ENCODE measurements at places on chromosomes 3 and 15.

DNA sequence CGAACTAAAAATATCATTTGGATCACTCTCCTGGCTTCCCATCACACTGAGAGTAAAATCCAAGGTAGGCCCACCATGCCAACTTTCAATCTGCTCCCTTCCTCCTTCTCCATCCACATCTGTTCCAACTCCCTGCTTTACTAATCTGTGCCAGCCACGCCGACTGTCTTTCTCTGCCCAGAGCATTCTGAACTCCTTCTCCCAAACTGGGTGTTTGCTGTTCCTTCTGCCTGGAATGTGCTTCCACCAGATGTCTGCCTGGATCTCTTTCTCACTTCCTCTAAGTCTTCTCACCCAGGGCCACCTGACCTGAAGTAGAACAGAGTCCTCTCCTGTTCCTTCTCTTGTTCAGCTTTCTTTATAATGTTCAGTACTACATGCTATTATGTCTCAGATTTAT, 5.6 kb upstream of the ARL8B start:
- no peaks in the 10 kb centered on the region for H3K27me3 ChIP-seq
- DNase-seq, result no peak
- no peaks in the 10 kb centered on the region for H3K36me3 ChIP-seq
- peaks cover 5% of the 10 kb centered on the region for H3K4me1 ChIP-seq
- H3K27ac ChIP-seq, result no peak overlapping the region

GRCh38 chr3:183274609-183275008, 21.6 kb downstream of the B3GNT5 start:
- H3K36me3 ChIP-seq, result no peaks in the 10 kb centered on the region
- no peaks in the 10 kb centered on the region for H3K4me1 ChIP-seq
- H3K4me3 ChIP-seq, result no peak overlapping the region

GRCh38 chr3:32257641-32258438, 19.4 kb downstream of the CMTM8 start:
- no peaks in the 10 kb centered on the region for H3K4me1 ChIP-seq
- H3K4me3 ChIP-seq, result no peak overlapping the region
- no peak overlapping the region for H3K27ac ChIP-seq
- no peaks in the 10 kb centered on the region for H3K27me3 ChIP-seq

GRCh38 chr3:178870085-178870484, 201.5 kb downstream of the ZMAT3 start:
- no peak overlapping the region for H3K4me3 ChIP-seq
- H3K27ac ChIP-seq, result no peak overlapping the region
- no peaks in the 10 kb centered on the region for H3K4me1 ChIP-seq
- no peak for DNase-seq
- H3K27me3 ChIP-seq, result no peaks in the 10 kb centered on the region
- no peaks in the 10 kb centered on the region for H3K36me3 ChIP-seq

GRCh38 chr3:128686465-128686864, 35.8 kb upstream of the RPN1 start:
- no peak overlapping the region for H3K27ac ChIP-seq
- no peak overlapping the region for H3K4me3 ChIP-seq
- no peak for DNase-seq
- H3K4me1 ChIP-seq, result no peaks in the 10 kb centered on the region
- H3K36me3 ChIP-seq, result no peaks in the 10 kb centered on the region

DNA sequence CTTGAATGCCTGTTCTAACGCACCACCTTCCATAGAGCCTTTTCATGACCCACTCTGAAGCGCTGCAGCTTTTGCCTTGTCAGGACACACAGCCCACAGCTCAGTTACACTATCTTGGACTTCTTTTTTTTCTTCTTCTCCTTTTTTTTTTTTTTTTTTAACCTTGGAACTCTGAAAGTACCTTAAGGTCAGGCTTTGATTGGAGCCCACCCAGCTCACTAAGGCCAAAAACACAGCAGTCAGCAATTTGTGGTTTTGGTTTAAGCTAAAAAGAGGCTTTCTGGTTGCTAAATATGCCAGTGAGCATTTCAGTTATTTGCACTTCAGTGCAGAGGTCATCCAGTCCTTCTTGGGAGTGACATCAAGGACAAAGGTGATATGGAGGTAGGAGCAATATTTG, 1.7 kb downstream of the SLC25A20 start:
- no peaks in the 10 kb centered on the region for H3K36me3 ChIP-seq
- H3K4me1 ChIP-seq, result peaks cover 18% of the 10 kb centered on the region
- no peak overlapping the region for H3K4me3 ChIP-seq
- H3K27me3 ChIP-seq, result no peaks in the 10 kb centered on the region
- DNase-seq, result no peak
- H3K27ac ChIP-seq, result no peak overlapping the region

DNA sequence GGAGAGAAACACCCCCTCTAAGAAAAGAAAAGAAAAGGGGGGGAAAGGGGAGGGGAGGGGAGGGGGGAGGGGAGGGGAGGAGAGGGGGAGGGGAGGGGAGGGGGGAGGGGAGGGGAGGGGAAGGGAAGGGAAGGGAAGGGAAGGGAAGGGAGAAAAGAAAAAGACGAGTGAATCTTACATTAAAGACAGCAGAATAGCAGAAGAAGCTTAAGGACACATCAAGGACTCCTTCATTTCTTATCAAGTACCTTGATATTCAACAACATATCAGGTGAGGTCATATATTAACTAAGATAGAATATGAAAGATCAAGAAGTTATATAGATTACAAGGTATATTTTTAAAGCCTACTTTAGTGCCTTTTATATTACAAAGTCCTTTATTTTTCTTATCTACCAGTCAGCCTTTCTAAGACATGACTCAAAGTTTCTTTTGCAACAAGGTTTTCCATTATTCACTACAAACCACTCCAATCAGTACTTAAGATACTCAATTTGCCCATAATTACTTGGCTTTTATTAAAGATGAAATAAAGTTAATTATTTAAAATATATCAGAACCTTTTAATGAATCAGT, 17.7 kb upstream of the AADAC start:
- DNase-seq, result no peak
- H3K4me1 ChIP-seq, result no peaks in the 10 kb centered on the region
- no peak overlapping the region for H3K27ac ChIP-seq
- no peaks in the 10 kb centered on the region for H3K36me3 ChIP-seq
- H3K4me3 ChIP-seq, result no peak overlapping the region

- H3K4me1 ChIP-seq, result peaks cover 23% of the 10 kb centered on the region
- H3K27ac ChIP-seq, result peak overlapping the region; percentile 94
- H3K27me3 ChIP-seq, result no peaks in the 10 kb centered on the region
- no peak for DNase-seq
Observed at GRCh38 chr3:15796771-15797641, 773 bp downstream of the ANKRD28 start.

DNA sequence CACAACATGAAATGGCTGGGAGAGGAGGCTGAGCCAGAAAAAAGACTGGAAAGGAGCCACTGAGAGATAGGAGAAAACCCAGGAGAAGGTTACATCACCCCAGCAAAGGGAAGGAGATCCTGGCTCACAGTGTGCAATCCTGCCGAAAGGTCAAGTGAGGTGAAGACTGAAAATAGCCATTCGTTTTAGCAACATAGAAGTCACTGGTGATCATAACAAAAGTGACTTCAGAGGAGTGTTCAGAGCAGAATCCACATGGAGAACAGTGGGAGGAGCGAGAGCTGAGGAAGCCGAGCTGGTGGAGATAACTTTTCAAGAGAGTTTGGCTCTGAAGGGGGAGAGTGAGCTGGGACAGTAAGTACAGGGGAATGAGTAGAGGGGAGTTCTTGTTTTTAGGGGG, 5.4 kb upstream of the HEG1 start:
- no peak overlapping the region for H3K4me3 ChIP-seq

DNA sequence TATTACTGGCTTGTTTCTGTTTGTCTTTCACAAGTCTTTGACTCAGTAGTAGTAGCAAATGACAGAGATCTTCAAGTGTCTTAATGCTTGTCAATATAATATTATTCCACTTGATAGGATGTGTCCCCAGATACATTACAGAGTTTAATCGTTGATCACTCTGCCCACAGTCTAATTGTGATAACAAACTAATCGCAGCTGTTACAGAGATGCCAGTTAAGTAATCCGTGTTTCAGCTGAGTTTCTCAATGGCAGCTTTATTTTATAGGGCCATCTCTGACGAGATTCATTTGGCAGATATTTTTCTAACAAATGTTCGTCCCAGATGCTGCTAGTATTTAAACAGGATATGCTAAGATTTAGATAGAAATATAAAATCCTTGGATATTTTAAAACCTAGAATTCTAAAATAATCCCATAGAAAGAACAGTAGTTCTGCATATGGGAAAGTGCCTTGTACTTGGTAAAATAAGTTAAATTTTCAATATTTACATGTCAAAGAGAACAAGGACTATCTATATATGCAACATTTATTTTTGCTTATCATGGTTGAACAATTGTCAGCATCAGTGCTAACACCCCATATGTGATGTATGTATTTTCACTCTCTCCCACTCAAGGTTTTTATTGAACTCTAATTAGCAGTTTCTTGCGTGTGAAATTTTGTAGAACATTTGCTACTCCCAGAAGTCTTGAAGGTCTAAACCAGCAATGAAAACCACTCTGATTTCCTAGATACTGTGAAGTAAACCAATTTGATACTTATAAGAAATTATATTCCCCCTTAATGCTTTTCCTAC, 185.5 kb downstream of the MBNL1 start:
- no peak overlapping the region for H3K4me3 ChIP-seq
- H3K27ac ChIP-seq, result no peak overlapping the region
- no peaks in the 10 kb centered on the region for H3K4me1 ChIP-seq
- H3K36me3 ChIP-seq, result peaks cover 12% of the 10 kb centered on the region

GRCh38 chr3:158098834-158099424, 7.3 kb downstream of the SHOX2 start:
- DNase-seq, result no peak
- H3K27me3 ChIP-seq, result peaks cover 32% of the 10 kb centered on the region
- peaks cover 13% of the 10 kb centered on the region for H3K4me1 ChIP-seq
- no peak overlapping the region for H3K4me3 ChIP-seq
- no peak overlapping the region for H3K27ac ChIP-seq

GRCh38 chr3:187832202-187832601, 86.9 kb upstream of the BCL6 start:
- H3K4me3 ChIP-seq, result no peak overlapping the region
- no peaks in the 10 kb centered on the region for H3K27me3 ChIP-seq
- H3K4me1 ChIP-seq, result peaks cover 5% of the 10 kb centered on the region
- no peaks in the 10 kb centered on the region for H3K36me3 ChIP-seq
- no peak overlapping the region for H3K27ac ChIP-seq
- DNase-seq, result no peak

- no peaks in the 10 kb centered on the region for H3K36me3 ChIP-seq
- no peaks in the 10 kb centered on the region for H3K27me3 ChIP-seq
- no peak overlapping the region for H3K27ac ChIP-seq
- H3K4me3 ChIP-seq, result peak overlapping the region; percentile 41
- no peak for DNase-seq
- no peaks in the 10 kb centered on the region for H3K4me1 ChIP-seq
Observed at GRCh38 chr3:98735761-98736269, 27.3 kb upstream of the ST3GAL6 start.

DNA sequence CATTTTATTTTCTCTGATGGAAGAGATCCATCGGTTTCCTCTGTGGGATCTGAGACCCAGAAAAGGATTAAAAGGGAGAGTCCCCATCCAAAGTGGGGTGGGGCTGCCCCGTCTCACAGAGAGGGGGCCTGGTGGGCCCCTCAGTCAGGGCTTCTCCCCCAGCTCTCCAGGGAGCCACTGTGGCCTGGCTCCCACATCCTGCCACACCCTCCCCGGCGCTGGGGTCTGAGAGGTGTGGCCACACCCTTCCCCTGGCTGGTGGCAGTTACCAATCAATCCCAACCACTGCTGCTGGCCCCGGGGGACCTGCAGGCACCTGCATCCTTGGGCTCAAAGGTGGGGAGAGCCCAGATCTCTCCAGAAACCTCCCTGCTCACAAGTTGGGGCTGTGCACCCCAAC, 161.8 kb upstream of the IQSEC1 start:
- H3K36me3 ChIP-seq, result no peaks in the 10 kb centered on the region
- no peaks in the 10 kb centered on the region for H3K27me3 ChIP-seq
- no peak overlapping the region for H3K4me3 ChIP-seq
- no peaks in the 10 kb centered on the region for H3K4me1 ChIP-seq

GRCh38 chr3:23590424-23591273, 215.1 kb upstream of the UBE2E1 start:
- H3K4me1 ChIP-seq, result peaks cover 37% of the 10 kb centered on the region
- H3K4me3 ChIP-seq, result no peak overlapping the region
- peak overlapping the region; percentile 17 for H3K27ac ChIP-seq

DNA sequence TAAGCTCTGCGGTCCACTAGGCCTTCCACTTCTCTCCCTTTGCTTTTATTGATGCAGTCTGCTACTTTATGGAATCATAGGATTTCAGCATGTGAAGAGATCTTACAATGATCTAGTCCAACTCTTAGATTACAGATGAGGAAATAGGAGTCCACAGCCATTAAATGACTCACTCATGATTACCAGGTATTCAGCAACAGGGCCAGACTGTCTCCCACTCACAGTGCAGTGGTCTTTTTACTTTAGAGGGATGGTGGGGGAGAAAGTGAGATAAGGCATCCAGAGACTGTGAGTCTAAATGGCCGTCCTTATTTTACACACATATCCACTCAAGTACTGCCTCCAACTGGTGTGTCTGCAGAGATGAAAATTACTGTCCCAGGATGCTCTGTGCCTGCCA, 88.5 kb upstream of the SKOR1 start:
- no peaks in the 10 kb centered on the region for H3K36me3 ChIP-seq
- no peak overlapping the region for H3K27ac ChIP-seq
- H3K27me3 ChIP-seq, result no peaks in the 10 kb centered on the region
- peaks cover 8% of the 10 kb centered on the region for H3K4me1 ChIP-seq
- H3K4me3 ChIP-seq, result no peak overlapping the region

DNA sequence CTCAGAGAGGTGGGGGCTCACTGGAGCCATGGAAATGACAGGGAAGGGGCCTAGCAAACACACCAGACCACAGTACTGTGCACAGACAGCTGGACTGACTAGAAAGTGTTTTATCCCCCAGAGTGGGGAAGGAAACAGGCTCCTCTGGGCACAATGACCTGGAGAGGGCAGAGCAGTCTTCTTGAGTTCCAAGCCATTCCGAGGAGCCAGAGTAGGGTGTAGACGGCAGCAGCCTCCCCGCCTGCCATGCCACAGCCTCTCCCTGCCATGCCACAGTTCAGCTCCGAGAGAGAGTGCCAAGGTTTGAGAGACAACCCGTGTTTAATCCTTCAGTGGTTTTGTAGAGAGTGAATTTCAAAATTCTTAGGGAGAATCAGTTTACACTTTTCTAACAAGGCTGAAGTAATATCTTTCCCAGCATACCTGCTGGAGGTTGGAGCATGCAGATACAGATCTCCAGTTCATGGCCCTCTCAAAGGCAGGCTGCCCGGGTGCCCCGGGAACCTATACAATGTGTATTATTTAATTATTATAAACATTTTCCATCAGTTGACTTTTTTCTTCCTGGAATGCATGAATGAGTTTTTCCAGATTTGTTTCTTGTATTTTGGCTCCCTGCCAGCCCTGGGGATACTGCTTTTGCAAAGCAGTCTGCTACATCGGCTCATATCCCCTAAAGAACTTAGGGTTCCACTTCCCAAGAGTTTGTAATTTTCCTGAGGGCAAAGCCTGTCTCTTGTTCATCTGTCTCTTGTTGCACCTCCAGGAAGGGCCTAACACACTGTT, 3.2 kb downstream of the PODXL2 start:
- H3K36me3 ChIP-seq, result no peaks in the 10 kb centered on the region
- peaks cover 10% of the 10 kb centered on the region for H3K27me3 ChIP-seq
- no peak for DNase-seq
- peaks cover 8% of the 10 kb centered on the region for H3K4me1 ChIP-seq
- H3K4me3 ChIP-seq, result no peak overlapping the region
- H3K27ac ChIP-seq, result no peak overlapping the region

- no peak for DNase-seq
- no peak overlapping the region for H3K4me3 ChIP-seq
- no peaks in the 10 kb centered on the region for H3K4me1 ChIP-seq
- no peak overlapping the region for H3K27ac ChIP-seq
- peaks cover 1% of the 10 kb centered on the region for H3K36me3 ChIP-seq
Observed at GRCh38 chr3:11356269-11356668, 84.1 kb downstream of the ATG7 start.

All from GM12878 (cell line).